ENCODE measurements at places on chromosomes 1 and 21.

DNA sequence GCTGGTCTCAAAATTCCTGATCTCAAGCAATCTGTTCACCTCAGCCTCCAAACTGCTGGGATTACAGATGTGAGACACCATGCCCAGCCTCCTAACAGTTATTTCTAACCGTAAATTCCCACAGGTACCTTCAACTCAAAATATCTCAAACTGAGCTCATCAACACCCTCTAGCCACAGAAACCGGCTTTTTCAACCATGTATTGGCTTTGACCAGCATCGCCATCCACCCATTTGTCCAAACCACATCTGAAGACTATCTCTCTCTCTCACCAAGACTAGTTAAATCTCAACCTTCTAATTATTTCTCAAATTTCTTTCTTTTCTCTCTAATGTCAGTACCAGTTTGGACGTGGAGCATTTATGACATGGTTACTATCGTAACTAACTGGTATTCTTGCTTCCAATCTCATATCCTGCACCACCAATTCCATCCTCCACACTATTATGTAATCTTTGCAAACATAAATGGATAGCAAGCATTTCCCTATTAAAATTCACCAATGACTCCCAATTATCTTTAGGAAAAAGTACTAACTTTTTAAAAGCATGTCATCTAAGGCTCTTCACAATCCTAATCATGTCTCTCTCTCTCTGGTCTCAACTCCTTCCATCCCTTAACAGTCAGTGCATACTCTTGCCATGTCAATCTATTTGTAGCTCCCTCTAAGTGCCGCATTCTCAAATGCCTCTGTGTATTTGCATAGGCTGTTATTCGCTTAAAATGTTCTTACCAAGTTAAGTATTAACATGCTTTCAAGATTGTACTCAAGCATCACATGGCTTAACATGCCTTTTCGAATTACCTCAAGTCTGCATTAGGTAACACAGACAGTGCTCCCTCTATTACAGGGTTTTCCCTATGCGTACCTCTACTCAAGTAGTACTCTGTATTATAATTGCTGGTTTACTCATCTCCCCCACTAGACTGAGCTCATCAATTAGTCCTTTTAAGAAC is 18.1 kb downstream of the RSBN1 start:
- DNase-seq = no peak

DNA sequence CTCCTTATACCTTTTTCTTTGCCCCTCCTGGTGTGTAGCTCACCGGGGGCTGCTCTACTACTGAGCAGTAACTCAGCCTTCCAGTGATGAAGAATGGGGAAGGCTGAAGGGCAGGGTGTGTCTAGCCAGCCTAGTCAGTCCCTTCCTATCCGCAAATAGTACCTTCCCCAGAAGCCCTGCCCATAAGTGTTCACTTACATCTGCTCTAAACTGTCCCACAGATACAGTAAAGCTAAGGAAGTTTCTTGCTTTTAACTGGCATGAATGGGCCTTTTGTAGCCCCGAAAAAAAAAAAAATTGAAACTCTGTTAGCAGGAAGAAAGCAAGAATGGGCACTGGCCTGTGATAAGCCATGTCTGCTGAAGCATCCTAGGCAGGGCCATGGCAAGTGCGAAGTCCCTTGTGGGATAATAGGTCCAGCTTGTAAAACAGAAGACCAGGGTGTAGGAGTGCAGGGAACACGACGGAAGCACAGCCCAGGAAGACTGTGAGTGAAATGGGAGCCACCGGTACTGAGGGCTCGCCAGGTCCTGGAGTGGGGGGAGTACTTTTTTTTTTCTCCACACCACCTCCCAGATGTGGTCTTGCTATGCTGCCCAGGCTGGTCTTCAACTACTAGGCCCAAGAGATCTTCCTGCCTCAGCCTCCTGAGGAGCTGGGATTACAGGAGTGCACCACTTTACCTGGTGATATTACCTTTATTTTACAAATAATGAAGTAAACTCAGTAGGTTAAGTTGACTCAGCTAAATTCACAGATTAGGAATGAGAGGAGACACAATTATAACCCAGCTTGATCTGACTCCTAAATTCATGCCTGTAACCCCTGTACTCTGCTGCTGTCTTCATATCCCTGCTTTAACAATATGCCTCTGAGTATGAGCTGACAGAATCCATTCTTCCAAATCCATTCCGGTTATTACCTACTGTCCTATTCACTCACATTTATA is 347.5 kb downstream of the SMYD3 start:
- DNase-seq = no peak

GRCh38 chr1:226608699-226609505 is 60.3 kb downstream of the STUM start:
- DNase-seq = peak; percentile 82

GRCh38 chr1:180927841-180928240 is 15.1 kb downstream of the KIAA1614 start:
- DNase-seq = no peak

DNA sequence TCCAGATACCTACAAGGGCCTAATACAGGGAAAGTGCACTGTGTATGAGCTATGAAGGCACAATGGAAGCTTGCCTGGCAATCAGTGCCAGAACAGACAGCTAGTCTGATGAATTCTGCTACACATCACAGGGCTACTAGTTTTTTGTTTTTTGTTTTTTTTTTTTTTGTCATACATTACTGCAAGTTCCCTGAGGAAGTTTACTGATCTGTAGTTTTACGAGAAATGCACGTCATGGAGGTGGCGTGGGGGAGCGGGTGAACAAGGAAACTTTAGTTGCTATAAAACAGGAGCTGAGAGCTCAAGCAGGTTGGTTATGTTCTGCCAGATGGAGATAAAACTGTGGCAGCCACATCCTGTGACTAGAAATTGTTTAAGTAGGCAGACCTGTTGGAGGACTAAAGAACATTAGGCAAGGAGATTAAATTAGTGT is 17.7 kb downstream of the PTPRC start:
- DNase-seq = no peak

DNA sequence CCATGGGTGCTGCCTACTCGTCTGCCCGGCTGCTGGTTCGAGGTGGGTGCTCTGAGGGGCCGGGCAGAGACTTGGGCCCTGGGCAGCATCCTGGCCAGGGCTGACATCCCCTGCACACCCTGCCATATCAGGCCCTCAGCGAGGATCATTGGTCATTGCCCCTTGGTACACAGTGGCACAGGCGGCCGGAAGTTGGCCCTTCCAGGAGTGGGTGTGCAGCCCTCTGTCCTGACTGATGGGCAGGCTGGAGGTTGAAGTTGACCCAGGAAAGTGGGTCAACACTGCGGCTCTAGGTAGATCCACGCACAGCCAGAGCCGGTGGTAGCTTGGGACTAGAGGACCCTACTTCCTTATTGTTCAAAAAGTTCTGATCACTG is 72.9 kb downstream of the TRIM11 start:
- DNase-seq = no peak

GRCh38 chr1:67166196-67166595 is at the start of gene IL23R:
Gene IL23R, plus strand, starts transcription at chr1:67166454. Its CDS starts 1,667 bp downstream, at chr1:67168121.
- DNase-seq = no peak

- DNase-seq = no peak
These were observed 7.8 kb upstream of the P3R3URF start for GRCh38 chr1:46183926-46184557.

DNA sequence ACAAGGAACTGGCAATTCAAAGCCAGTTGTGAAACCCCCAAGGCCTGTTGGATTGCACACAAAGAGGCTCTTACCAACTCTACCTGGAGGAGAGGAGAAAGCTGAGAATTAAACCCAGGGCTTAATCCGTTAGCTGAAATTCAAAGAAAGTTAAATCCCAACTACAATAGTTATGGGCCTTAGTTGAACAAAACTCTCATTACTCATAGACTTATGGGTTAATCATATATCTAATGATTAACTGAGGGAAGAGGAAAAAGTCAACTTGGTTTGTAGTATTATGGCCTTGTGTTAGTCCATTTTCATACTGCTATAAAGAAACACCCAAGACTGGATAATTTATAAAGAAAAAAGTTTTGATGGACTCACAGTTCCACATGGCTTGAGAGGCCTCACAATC is 838.2 kb upstream of the ADGRL2 start:
- no peak for DNase-seq

DNA sequence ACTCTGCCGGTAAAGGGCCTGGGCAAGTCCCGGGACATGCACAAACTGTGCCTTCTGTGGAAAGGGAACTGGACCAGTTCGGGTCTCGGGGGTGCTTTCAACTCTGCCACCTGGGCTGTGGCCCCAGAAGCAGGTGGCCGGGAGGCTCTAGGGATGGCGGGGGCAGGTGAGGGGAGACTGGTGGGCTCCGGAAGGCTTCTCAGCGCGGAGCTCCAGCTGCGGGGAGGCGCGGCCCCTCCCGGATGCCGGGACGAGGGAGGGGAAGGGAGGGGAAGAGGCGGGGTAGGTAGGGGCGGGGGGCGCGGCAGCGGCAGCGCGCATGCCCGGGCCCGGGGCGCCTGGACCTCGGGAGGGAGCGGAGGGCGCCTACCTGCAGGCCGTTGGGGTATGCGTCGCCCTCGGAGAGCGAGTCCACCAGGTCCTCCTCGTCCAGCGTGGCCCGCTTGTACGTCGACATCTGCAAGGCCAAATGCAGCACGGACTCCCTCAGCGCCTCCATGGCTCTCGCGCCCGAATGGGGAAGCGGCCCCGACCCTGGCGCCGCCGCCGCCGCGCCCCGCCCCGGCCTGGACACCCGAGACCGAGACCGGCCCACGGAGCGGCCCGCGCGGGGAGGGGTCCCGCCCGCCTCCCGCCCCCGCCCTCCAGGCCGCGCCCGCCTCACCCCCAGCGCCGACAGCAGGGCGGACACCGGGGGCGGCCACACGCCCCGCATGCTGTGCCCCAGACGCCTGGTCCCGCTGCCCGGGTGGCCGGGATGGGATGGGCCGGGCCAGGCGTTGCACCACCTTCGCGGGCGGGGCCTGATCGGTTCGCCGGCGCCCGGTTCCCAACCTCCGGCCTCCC is at the start of gene ECE1:
ECE1 (minus strand) TSS at position 764 of the 846 bp plus-strand sequence; CDS start at position 715, 49 bp downstream.
- no peak for DNase-seq

GRCh38 chr1:244254467-244254866 is 197.2 kb downstream of the ADSS2 start:
- DNase-seq = no peak

- no peak for DNase-seq
These were observed 117.3 kb downstream of the UCHL5 start for GRCh38 chr1:192941722-192942411.

DNA sequence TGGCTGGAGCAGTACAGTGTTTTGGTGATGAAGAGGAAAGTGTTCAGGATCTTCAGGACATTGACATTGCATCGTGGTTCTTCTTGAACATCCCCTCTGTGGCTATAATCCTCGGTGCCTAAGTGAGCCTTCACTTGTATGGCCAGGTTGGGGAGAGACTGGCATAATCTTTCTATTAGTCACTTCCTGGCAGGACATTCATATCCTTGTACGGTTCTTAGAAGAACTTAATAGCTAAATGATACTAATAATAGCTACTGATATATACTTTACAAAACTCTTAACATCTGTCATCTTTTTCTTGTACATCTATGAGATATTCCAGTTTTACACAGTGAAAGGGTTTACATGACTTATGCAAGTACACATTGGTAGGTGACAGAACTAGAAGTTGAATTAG is 35.8 kb downstream of the CELF3 start:
- DNase-seq = peak; percentile 92

GRCh38 chr1:228958741-228959140 is 223.5 kb downstream of the RHOU start:
- no peak for DNase-seq

DNA sequence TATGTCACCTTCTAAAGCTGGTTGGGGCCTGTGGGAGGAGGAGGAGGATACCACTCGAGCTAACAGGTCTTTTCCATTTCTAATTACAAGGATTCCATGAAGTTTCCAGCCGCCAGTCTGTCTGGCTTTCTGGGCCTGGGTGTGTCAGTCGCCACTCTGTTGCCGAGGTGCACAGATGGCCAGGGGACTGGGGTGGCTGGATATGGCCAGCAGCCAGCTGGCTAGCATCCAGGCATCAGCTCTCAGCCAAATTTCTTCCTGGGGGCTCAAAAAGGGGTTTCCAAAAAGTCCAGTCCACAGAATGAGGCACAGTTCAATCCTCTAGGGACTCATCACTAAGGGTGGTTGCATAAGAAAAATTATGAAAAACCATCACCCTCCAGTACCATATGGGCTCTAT is 32.4 kb downstream of the ITPKB start:
- no peak for DNase-seq

- no peak for DNase-seq
These were observed 49.0 kb downstream of the SYT2 start for GRCh38 chr1:202661136-202661845.

DNA sequence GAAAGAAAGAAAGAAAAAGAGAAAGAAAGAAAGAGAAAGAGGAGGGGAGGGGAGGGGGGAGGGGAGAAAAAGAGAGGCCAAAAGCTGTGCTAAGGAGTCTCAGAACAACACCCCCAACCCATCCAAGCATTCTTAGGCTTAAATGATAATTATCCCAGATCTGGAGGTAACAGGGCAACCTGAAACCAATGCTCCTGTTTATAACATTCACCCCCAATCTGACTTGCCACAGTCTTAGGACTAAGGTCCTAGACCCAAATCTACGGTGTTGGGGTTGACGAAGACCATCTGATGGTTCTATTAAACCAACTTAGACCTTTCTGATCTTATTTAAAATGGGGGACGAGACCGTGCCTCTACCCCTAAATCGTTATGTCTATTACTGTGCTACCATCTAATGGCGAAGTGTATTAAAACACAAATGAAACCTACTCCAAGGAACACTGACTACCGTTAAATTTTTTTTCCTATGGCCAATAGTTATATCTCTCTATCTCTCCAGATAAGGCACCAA is 119.3 kb upstream of the CDC42BPA start:
- peak; percentile 79 for DNase-seq

GRCh38 chr1:233020426-233020825 is 70.0 kb downstream of the NTPCR start:
- peak; percentile 34 for DNase-seq

GRCh38 chr1:202416641-202417040 is 68.1 kb downstream of the PPP1R12B start:
- peak; percentile 51 for DNase-seq

- no peak for DNase-seq
These were observed 11.0 kb upstream of the PEAR1 start for GRCh38 chr1:156882543-156882942.

- DNase-seq = peak; percentile 97
These were observed 25.6 kb downstream of the SLC45A1 start for GRCh38 chr1:8343464-8344001.

GRCh38 chr21:29637134-29637533 is 302.7 kb downstream of the GRIK1 start:
- DNase-seq = no peak

DNA sequence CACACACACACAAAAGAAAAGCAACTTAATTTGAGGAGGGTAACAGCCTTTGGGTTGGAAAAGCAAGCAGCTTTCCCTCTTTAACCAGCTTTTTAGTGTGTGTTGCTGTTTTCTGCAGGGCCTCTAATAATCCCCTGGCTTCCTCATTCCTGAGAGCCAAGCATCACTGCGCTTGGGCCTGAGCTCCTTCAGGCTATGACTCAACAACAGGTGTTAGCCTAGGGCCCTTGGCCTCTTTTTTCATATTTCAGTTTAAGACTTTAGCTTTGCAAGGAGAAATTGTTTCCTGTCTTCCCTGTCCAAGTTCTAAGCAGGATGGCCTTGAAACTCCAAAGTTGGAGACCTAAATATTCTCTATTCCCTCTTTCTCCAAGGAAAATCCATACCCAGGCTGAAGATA is 26.2 kb upstream of the SNX27 start:
- DNase-seq = peak; percentile 72

Measured in choroid plexus epithelial cell (primary cell).